ENCODE measurements at places on chromosomes 16 and 17. TPM values are rescaled to one million over a fixed set of nuclear protein-coding genes. Genes with fewer than 3 reads are reported as not detected.

- DNase-seq: no peak
Measured at GRCh38 chr17:45060382-45060796, 728 bp upstream of the NMT1 start.

GRCh38 chr17:52841971-52842370 lies 683.5 kb upstream of the CA10 start:
- DNase-seq: no peak

C17orf67 gene
- 2.7 TPM for total RNA-seq

MRPL28 gene
- 96.5 TPM for total RNA-seq

NAGS gene
- 4.9 TPM for total RNA-seq

All from vagina (tissue), 2 donors.